Activated T-cell treated with anti-CD3 and anti-CD28 coated beads for 1 hour (primary cell): ENCODE measurements at places on chromosomes 16 and 17.

- no peak for DNase-seq
Observed at GRCh38 chr16:4316108-4316863, 419 bp downstream of the GLIS2 start.

DNA sequence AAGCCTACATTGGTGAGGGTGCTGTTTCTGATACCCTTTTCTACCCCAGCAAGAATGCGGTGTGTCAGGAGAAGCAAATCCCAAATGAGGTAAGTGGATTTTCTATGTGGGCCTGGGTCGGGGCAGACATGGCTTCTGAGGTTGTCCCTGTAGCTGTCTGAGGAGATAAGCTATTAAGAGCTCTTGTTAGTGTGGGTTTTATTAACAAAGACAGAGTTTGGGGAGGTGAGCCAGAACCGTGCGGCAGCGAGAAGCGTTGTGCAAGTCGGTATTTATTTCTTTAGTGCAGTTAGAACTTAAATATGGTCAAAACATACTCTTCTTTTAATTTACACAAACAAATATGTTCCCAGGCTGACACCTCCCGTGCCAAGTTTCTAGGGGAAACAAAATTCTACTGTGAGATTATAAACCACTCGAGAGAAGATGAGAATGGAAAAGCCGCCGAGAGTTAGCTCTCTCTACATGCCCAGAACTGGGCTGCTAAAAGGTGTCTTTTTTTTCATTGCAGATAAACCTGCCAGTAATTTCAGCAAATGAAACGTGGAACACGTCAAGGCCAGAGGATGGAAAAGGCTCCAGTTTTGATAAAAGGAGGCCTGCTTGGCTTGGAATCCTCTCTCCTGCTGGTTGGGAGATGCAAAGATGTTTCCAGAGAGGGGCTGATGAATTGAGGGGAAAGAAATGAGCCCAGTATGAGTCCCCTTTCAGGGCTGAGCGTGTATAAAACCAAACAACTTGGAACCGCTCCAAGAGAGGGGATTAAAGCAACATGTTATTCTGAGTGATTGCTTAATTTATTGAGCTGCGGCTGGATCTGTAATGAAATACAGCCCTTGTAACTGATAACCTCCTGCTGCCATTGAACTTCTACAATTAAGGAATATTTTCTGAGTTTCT is 254.6 kb downstream of the MRTFB start:
- DNase-seq = no peak

GRCh38 chr16:84643674-84644073 is 4.6 kb upstream of the KLHL36 start:
- DNase-seq = no peak

DNA sequence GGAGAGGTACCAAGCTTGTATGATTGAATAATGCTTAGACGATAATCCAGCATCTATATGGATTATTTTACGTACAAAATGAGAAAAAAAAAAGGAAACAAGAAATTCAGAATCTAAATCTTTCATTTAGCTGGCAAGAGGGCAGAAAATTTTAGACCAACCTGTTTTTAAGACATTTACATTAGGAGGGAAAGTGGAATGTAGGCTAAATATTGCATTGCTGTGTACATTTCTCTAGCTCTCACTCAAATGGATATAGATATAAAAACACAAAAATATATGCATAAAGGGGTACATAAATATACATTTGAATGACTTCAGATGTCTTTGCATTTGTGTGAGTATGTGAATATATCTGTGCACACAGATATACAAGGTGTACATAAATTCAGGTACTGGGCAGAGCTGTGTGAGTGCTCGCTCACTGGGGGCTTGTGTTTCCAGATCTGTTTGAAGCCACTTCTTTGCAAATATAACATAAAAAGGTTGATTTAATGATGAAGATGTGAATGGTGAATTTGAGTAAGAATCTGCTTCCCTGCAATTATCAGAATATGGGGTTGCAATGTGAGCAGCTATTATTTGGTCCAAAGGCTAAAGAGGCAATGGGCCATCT is 14.2 kb upstream of the ZFHX3 start:
- DNase-seq = no peak

GRCh38 chr17:30363715-30364202 is 15.0 kb upstream of the CPD start:
- peak; percentile 42 for DNase-seq

GRCh38 chr16:49458656-49459445 is 85.2 kb downstream of the C16orf78 start:
- no peak for DNase-seq

DNA sequence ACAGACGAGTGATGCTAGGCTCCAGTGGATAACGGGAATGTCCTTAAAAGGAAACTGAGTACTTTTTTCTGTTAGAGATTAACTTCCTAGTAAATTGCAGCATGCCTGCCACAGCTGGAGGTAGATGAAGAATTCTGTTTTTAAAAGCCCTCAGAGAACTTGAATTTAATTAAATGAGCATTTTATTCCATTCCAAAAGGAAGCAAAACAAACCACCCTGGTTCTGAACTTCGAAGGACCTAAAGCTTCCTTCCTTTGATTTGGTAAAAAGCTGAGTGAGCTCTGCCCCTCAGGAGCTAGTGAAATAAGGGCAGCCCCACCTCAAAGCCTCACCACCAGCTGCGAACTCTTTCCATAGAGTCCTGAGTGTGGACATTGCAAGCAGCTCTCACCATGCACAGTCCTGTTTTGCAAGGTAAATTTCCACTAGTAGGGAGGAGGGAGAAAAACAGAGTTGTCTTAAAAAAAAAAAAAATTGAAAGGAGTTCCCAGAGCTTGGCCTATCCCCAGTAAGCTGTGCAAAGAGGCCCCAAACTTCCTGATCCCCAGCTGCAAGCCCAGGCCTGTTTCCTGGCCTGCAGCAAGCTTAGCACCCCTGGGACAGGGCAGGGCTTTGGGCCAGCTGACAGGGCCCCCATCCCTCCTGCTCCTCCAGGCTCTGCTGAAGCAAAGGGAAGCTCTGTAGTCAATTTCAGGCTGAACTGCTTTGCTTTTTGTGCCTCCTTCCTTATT is 11.2 kb downstream of the CHD9NB start:
- DNase-seq = no peak

DNA sequence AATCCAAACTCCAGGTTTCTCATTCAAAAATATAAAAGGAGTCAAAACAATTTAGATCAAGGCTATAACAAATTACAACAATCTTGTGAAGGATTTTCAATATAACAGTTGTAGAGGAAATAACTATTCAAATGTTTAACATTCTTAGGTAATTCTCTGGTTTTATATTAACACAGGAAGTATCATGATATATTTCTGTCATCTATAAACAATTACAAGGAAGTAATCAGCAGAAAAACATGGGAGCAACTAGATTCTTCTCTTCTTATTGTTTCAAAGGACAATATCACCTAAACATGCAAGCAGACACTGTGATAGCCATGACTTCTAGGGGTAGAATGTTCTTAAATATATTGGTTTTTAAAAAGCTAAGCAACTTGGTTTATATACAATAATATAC is 49.9 kb downstream of the FBXL20 start:
- no peak for DNase-seq

DNA sequence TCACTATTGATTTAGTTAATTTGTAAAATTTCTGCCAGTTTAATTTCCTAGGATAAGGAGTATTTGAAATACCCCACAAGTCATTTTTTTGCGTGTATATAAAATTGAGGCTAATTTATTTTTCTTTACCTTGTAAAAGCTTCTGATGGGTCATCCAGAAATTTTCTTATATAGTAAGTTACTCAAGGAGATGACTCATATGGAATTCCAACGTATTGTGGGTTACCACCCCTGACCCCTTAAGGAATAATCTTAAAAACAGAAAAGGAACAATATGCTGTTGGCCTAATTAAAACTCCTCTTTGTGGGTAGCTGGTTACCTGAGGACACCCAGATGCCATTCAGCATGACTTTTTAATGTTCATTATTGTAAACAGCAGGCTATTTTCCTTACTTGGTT is 13.6 kb downstream of the HEATR6 start:
- no peak for DNase-seq

GRCh38 chr16:15836965-15837611 is 19.7 kb downstream of the MYH11 start:
- no peak for DNase-seq

DNA sequence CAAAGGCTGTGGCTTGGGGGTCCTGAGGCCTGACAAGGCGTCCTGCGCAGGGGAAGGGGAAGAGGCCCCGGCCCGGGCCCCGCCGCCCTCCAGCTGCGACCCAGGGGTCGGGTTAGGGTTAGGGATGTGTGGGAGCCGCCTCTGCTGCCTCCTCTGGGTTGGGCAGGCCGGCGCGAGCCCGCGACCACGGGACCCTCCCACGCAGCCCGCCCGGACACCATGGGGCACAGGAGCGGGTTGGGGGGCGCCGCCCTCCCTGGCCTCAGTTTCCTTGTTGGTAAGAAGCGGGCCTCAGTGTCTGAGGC is 386 bp downstream of the CIAO3 start:
- DNase-seq = no peak

- no peak for DNase-seq
Observed at GRCh38 chr17:72474243-72474642, 353.4 kb downstream of the SOX9 start.

- no peak for DNase-seq
Observed at GRCh38 chr17:5354886-5355415, 64.5 kb downstream of the NUP88 start.

DNA sequence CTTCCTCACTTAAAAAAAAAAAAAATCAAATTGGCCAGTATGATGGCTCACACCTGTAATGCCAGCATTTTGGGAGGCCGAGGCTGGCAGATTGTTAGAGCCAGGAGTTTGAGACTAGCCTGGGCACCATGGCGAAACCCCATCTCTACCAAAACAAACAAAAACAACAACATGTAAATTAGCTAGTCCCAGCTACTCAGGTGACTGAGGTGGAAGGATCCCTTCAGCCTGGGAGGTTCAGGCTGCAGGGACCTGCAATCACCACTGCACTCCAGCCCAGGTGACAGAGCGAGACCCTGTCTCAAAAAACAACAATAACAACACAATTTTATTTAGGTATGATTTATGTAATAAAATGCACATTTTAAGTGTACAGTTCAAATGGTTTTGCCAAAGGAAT is 6.3 kb upstream of the EPOP start:
- no peak for DNase-seq

GRCh38 chr17:36849871-36850348 is 87.4 kb upstream of the LHX1 start:
- DNase-seq = no peak

DNA sequence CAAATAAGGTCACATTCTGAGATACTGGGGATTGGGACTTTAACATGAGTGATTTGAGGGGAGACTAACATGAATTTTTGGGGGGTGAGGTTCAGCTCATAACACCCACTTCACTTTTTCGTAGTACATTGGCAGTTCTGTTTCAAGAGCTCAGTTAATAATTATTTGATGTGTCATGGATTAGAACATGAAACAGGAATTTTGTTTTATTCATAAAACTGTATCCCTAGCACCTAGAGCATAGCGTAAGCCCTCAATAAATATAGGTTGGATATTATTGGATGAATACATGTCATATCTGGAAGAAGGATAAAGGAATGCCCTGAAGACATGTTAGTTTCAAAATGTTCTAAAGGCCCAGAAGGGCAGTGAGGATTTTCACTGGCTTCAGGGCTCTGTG is 119.8 kb downstream of the PRKCA start:
- no peak for DNase-seq

DNA sequence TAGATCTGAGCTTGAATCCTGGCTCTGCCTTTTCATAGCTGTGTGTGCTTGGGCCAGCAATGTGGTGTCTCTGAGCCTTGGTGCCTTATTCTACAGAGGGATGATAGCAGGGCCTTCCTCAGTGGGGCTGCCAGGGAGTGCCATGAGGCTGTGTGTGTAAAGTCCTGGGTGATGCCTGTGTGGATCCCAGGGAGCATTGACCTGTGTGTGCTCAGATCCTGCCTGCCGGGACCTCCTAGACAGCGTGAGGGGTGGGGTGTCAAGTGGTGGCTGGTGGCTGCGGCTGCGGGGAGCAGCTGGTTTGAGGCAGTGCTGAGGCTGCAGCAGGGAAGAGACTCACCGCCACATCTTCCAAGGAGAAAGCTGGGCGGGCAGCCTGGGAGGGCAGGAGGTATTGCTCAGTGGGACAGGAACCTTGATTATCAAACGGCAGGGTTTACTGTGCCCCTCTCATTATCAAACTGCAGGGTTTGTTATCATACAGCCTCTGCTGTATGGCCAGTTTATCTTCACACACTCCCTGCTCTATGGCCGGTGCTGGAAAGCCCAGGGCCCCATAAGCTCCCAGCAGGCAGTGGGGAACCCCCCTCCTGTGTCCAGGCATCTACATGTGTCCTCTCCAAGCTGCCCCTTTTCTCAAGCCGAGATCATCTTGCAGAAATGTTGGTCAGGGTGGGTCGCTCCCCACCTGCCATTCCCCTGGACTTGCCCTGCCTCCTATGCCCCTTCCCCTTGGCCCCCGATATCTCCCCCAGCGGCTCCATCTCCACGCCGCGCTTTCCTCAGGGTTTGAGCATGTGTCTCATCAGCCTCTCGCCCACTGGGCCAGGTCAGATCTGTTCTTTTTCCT is 3.1 kb upstream of the ADCY7 start:
- no peak for DNase-seq

- DNase-seq = peak; percentile 96
Observed at GRCh38 chr17:39153599-39154051, 2.2 kb upstream of the PLXDC1 start.

- no peak for DNase-seq
Observed at GRCh38 chr17:74110467-74110866, 93.0 kb upstream of the RPL38 start.

DNA sequence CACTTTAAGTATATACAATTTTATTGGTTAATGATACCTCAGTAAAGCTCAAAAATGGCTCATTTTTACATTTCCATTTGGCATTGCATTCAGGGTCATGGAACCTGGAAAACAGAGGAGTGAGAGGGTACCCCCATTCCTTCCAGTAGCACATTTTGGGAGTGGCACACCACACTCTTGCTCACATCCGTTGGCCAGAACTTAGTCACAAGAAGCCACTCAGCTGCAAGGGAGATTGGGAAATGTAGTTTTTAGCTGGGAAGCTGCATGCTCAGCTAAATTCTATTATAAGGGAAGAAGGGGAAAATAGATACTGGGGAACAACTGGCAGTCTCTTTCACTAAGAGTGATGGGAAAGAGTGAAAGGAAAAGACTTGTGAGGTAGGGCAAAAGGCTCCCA is 102.5 kb upstream of the TMEM97 start:
- no peak for DNase-seq
